ENCODE measurements at places on chromosomes 3 and 15.
A peak's percentile ranks its signal among the peaks of the same experiment; 100 is the strongest.

DNA sequence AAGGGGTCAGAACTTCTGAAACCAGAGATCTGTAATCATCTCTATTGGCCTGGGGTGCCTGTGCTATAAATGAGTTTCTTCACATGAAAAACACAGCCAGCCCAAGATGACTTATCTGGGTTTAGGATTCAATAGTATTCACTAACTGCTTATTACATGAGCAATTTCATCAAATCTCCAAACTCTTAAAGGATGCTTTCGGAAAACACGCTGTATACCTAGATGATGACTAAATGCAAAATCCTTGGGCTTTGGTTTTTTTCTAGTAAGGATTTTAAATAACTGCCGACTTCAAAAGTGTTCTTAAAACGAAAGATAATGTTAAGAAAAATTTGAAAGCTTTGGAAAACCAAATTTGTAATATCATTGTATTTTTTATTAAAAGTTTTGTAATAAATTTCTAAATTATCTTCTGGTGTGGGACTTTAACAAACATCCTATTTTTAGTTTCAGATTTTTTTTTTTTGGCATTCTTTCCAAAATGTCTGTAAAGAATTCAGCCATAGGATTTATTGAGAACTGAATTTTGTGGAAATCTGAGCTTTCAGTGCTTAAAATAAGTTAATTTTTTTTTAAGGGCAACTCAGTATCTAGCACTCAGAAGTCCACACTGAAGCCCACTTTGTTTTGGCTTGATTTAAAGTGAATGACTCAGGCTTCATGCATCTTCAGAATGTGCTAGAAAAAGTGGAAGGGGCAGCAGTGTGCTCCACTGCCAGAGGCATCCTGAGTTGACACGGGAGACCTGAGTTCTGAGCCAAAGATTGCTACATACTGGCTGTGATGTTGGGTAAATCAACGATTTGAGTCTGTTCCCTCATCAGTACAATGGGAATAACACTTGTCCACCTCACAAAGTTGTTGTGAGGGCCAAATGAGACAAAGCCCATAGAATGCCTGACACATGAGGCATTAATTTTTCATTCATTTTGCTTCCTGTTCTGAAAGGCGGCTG is 18.7 kb downstream of the TMEM43 start:
- no peak for DNase-seq

DNA sequence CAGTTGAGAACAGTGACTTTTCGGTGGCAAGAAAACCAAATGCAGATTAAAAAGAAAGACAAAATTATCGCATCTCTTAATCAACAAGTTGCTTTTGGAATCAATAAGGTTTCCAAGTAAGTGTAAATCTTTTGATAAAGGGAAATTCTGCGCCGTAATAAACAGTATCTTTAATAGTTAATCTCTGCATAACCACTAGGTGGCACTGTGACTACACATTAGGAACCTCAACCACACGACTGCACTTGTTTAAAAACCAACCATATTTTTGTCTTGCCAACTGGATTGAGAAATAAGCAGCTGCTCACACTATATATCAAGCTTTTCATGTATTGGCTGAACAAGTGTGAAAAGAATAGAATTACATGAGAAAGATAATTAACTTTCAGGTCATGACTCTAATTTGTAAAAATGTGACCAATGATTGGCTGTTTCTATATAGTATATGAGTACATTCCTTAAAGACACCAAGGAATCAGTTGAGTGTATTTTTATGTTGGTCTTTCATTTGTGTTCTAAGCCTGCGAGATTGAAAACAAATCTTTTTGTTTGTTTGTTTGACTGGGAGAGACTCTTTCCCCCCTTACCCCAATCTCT is 72.7 kb downstream of the DZIP3 start:
- peak; percentile 40 for DNase-seq

DNA sequence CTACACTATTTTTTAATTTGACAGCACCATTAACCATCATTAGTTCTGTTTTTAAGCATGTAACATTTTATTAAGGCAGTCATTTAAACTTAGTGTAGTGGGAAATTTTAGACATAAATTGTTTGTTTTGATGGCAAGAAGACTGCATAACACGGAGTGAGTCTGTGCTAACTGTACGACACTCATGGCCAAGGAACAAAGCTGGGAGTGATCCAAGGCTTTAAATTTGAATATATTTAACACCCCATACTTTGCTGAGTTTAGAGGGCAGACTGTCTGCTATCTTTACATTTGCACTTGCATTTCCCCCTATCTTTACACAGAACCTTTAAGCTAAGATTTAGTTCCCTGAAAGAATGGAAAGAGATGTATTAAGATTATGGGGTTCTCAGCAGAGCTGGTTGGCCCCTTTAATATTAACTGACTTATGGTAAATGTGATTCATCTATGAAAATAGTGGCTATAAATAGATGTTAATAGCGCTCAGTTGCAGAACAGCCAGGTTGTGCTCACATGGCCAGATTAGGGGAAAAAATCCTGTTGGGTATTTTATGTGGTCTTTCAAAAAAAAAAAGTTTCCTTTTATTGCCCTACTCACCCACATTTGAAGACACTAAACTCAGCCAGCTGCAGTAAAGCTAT is 120.7 kb downstream of the CMSS1 start:
- no peak for DNase-seq

- no peak for DNase-seq
Observed at GRCh38 chr15:66128116-66128680, 125.4 kb downstream of the MEGF11 start.

- DNase-seq, result no peak
Observed at GRCh38 chr3:194941360-194941955, 255.8 kb downstream of the FAM43A start.

All from NCI-H1092 (cell line).